ENCODE measurements at places on chromosomes 11 and 22.

DNA sequence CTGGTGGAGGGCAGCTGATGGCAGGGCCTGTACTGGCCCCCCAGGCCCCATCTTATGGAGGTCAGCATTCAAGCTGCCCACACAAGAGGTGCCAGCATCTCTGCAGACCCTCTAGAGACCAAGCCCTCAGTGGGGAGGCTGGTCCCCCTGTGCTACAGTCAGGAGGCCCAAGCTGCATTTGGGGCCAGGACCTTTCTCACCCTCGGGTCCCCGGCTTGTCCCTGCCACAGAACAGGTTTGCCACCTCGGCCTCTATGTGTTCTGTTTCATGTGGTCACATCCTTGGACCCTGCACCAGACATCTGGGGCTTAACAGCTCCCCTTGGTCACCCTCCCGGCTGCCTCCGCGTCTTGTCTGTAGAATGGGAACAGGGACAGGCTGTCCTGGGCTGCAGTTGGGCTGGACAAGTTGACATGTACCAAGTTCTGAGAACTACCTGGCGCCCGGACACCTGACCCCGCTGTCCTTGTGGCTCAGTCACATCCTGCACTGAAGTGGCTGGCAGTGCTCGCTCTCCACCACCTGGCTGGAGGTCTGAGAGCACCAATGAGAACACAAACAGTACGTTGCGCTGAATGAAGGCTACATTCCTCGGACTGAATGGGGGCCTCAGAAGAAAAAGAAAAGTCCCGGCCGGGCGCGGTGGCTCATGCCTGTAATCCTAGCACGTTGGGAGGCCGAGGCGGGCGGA is 2.7 kb upstream of the PLXNB2 start:
- no peak for DNase-seq

- no peak for DNase-seq
Observed at GRCh38 chr11:91960770-91961169, 263.8 kb upstream of the FAT3 start.

DNA sequence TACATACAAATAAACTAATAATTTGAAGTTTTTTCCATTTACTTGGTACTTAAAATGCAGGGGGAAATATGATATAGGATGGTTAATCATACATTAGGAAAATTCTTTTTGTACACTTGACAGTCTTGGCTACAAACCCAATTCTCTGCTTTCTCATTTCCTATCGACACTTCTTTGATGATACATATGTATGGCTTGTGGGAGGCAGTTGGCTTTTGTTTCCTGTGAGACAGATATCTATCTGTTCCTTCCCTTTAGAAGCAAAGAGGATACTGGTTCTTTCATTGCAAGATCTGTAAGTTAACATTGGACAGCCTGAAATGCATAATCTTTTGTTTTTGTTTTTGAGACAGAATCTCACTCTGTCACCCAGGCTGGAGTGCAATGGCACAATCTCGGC is 47.9 kb upstream of the ADORA2A start:
- DNase-seq: no peak

- DNase-seq: no peak
Observed at GRCh38 chr11:6323291-6323905, 3.1 kb upstream of the CAVIN3 start.

GRCh38 chr11:12506404-12506921 is 129.1 kb downstream of the PARVA start:
- DNase-seq: no peak

GRCh38 chr22:17143826-17144225 is 15.3 kb downstream of the HDHD5 start:
- DNase-seq: no peak

- no peak for DNase-seq
Observed at GRCh38 chr11:391117-392017, 2.6 kb upstream of the PKP3 start.

- DNase-seq: no peak
Observed at GRCh38 chr11:79263001-79263400, 177.8 kb downstream of the TENM4 start.

DNA sequence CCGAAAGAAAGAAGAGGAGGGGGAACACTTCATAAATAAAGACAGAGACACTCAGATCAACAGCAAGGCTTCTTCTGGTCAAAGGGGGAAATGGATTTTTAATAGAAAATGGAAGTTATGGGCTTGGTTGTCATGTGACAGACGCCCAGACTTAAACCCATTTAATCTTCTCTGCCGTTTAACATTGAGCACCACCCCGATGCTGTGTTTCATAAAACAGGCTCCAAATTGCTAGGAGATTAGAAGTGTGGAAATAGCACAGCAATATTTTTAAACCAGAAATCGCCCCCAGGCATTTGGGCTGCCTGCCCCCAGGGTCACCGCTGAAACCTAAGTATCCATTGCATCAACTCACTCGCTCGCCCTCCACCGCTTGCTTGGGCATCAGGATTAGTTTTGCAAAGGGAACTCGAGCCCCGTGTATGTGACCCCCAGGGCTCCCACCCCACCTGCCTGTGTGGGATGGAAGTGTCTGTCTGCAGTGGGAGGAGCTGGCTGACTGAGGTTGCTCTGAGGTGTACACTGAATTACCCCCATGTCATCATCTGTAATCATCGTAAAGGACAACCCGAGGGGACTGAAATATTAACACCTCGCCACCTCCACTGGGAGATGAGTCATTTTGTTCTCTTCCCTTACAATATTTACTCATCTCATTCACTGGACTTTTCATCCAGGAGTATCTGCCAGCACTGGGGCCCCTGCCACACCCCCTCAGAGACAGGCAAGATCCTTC is 10.7 kb downstream of the DSCAML1 start:
- no peak for DNase-seq

GRCh38 chr11:125675196-125675595 is 5.5 kb downstream of the ACRV1 start:
- DNase-seq: no peak

GRCh38 chr22:39353346-39353745 is 3.6 kb downstream of the SYNGR1 start:
- no peak for DNase-seq

- no peak for DNase-seq
Observed at GRCh38 chr11:66889960-66890359, 33.1 kb downstream of the LRFN4 start.

- no peak for DNase-seq
Observed at GRCh38 chr11:1639102-1639620, 9.6 kb downstream of the KRTAP5-5 start.

- DNase-seq: no peak
Observed at GRCh38 chr11:84173078-84173477, 886.9 kb upstream of the CCDC90B start.

DNA sequence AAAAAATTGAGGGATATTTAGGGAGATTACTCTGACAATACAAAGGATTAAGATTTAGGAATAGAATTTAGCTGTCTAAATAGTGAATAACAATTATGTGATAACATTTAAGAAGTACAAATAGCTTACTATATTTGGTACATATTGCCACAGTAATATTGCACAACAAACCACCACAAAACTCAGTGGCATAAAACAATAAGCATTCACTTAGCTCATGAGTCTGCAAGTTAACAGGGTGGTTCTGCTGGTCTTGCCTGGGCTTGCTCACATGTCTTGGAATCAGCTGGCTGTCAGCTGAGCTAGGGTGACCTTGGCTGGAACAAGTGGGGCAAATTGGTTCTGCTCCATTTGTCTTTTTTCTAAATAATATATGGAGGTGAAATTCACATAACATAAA is 115.1 kb downstream of the DCDC1 start:
- no peak for DNase-seq

DNA sequence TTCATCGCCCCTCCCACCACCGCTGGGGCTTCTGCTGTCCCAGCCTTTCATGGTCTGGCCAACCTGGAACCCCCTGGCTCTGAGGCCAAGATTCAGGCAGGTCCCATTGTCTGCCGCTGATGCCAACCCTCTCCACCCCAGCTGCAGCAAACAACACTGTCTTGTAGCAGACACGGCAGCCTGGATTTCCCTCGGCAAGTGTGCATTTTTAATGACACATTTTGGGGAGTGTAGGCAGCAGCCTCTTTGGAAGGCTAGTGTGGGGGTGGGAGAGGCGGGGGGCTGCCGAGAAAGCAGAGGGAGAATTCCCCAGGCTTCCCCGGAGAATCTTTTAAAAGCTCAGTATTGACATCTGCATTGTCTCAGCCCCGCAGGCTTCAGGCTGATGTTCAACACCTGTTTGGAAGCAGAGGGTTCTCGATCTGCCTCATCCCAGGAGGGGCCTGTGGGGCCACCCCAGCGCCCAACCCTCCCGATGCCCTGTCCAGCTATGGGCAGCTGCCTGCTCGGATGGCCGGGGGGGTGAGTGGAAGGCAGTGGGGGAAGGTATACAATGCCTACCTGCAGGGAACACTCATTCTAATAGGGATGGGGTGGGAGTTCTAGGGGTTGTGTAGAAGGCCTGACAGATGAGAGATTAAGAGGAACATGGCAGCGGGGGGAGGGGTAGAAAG is 41.5 kb downstream of the NECTIN1 start:
- DNase-seq: no peak

DNA sequence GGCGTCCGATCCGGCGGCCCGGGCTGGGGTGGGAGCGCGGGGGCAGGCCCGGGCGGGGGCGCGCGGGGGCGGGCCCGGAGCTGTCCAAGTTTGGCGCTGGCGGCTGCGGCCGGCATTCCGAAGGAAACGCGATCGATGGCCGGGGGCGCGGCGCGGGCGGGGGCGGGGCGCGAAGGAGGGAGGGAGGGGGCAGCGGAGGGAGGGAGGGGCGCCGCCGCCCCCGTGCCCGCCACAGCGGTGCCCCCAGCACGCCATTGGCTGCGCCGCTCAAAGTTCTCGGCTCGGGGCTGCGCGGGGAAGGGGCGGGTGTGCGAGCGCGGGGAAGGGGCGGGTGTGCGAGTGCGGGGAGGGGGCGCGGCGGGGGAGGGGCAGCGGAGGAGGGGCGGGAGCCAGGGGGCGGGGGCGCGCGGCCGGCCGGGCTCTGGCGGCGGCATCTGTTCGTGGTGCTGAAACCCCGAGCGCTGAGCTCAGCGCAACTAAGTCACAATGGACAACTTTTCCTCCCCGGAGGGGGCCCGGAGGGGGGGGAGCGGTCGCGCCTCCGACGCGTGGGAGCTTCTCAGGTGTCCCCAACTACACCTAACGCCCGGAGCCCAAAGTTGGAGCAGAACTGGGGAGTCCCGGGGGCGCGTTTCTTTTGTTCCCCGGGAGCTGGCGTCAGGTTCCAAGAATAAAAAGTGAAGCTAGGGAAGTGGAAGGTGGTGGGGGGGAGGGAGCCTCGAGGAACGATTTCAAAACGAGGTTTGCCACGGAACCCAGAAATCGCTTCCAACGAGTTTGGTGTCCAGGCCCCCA is 2.2 kb downstream of the PHF21B start:
- DNase-seq: no peak

- DNase-seq: no peak
Observed at GRCh38 chr11:35740061-35740799, 77.7 kb downstream of the TRIM44 start.
